ENCODE measurements at places on chromosomes 6 and 20.

GRCh38 chr6:12096342-12096741 lies 84.2 kb downstream of the HIVEP1 start:
- DNase-seq: no peak

- no peak for DNase-seq
Measured at GRCh38 chr20:2693286-2694007, 867 bp downstream of the EBF4 start.

- DNase-seq: no peak
Measured at GRCh38 chr6:135008072-135008940, 46.3 kb downstream of the HBS1L start.

- DNase-seq: no peak
Measured at GRCh38 chr20:16158976-16159286, 414.3 kb downstream of the KIF16B start.

DNA sequence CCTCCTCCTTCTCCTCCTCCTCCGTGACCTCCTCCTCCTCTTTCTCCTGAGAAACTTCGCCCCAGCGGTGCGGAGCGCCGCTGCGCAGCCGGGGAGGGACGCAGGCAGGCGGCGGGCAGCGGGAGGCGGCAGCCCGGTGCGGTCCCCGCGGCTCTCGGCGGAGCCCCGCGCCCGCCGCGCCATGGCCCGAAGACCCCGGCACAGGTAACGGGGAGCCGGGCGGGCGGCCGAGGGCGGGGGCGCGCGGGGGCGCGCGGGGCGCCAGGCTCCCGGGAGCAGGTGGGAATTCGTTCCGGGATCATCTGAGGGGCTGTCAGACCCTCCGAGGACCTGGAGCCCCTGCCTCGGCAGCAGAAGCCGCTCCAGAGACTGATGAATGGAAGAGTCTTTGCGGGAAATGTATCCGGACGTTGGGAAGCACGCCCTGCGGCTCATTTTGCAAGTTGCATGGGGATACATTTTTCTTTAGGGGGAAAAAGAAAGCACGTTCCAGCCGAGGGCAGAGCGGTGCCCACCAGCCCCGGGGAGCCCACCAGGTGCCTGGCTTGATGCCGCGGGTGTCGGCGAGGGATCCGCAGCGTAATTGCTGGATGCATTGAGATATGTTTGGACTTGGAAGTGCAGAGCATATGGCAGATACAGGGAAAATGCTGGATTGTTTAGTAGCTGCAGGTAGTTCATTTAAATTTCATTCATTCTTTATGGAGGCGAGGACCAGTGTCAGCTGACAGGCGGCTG lies 394 bp downstream of the MYB start:
- DNase-seq: peak; percentile 9

- DNase-seq: peak; percentile 45
Measured at GRCh38 chr6:83884523-83884922, 25.0 kb downstream of the CYB5R4 start.

All from NCI-H2081 treated with DMSO at 0.1 percent for 48 hours (cell line).